Activated CD8-positive, alpha-beta memory T cell treated with anti-CD3 and anti-CD28 coated beads for 24 hours (primary cell): ENCODE measurements at places on chromosomes 4 and X.

GRCh38 chr4:155207534-155208257, 740 bp upstream of the NPY2R start:
- DNase-seq: no peak

DNA sequence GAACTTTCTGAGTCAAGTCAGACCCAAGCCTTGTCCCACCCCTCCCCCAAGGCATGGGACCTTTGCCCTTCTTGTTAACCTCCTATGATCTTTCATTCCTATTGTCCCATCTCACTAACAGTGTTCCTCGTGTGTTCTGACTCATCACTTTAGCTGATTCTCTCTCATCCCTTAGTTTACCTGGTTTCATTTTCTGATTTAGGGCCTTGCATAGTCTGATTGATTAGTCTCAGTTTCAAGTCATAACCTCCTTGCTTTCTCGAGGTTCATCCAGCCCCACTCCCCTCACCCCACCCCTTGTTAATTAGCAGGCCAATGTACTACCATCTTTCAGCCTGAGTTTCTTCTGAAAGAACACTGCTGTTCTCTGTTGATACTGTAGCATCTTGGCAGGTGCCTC, 517.4 kb downstream of the RPA4 start:
- no peak for DNase-seq

GRCh38 chrX:2498781-2499302, 1.9 kb downstream of the DHRSX start:
- DNase-seq: no peak

DNA sequence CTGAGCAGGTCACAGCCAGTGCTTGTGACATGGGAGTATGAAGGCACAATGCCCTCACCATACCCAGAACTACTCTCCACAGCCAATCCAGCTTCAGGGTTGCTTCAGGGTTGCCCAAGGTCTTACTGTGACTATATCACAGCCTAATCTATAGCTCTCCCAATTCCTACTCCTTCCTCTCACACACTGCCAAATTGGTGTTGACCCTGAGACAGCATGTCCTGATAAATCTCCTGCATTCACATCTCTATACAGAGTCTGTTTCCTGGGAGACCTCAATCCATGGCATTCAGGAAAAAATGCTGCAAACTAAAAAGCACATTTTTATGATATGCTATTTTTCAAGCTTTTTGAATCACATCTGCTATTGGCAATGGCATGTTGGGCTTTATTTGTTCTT, 456.7 kb downstream of the GRID2 start:
- DNase-seq: no peak

DNA sequence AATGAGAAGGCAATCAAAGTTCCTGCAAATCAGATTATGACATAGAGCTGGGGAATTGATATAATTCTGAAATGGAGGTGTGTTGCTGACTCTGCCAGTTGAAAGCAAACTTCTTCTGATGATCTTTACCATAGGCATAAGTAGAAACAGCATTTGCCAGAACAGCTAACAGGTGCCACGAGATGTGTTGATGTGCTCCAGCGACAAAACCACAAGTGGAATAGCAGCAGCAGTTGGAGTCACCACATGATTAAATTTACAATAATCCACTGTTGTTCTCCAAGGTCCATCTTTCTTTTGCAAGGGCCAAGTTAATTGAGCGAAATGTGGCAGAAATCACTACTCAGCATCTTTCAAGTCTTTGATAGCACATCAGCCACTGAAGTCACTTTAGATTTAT, 3.7 kb upstream of the OSTC start:
- DNase-seq: no peak

- DNase-seq: no peak
Observed at GRCh38 chrX:20596856-20597255, 330.1 kb upstream of the RPS6KA3 start.

DNA sequence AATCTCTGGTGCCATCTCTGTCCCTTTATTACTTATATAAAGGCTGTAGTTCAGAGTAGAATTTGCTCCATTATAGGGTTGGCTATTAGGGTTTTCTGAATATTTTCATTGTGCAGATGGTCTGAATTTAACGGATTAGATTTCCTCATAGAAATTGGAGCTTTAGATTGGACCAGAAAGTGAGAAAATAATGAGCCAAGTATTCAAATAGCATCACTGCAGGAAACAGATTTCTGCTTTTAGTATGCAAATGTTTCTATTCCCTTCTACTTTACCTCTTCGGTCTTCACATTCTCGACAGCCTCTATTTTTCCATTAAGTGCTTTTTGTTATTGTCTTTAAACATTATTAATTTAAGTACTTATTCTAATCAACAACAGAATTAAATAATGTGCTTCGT, 55.4 kb downstream of the TRIM2 start:
- DNase-seq: no peak

GRCh38 chr4:112147697-112148096, 2.4 kb downstream of the FAM241A start:
- no peak for DNase-seq

- DNase-seq: no peak
Observed at GRCh38 chr4:24003926-24004325, 114.1 kb upstream of the PPARGC1A start.

DNA sequence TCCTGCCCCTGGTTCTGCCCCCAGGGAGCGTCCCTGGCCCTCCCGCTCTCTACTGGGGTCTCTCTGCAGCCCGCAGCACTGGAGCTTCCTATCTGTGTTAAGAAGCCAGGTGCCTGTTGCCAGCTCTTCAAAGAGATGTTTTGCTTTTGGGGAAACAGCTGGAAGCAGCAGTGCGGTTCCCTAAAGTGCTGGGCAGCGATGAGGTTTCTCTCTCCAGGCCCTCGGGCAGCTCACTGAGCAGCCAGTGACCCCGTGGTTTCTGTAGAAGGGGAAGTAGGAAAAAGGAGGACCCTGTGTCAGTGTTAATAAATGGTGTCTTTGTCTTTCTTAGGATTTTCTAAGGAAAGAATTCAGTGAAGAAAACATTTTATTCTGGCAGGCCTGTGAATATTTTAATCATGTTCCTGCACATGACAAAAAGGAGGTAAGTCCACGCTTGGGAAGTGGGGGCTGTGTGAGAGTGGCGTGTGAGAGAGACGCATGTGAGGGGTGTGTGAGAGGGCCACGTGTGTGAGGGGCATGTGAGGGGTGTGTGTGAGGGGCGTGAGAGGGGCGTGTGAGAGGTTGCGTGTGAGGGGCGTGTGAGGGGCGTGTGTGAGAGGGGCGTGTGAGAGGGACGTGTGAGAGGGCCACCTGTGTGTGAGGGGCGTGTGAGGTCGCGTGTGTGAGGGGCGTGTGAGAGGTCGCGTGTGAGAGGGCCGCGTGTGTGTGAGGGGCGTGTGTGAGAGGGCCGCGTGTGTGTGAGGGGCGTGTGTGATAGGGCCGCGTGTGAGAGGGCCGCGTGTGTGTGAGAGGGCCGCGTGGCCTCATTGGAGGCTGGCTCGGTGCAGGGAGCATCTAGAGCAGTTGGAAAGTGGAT, 27.1 kb upstream of the HGFAC start:
- DNase-seq: no peak

DNA sequence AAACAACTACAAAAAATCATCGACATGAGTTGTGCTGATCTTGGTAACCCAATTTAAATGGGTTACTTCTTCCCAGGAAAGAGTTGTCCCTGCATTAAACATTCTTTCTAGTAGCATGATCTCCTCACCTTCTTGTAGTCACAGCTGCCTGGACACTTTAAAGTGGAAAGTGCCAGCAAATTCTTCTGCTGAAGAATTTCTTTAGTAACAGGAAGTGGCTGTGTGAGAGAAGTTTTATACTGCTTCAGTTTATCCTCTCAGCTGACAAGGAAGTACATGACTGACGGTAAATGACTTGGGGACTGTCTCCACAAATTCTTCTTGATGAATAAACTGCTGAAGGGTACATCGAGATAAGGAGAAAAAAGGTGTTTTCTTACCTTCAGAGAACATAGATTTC, 18.2 kb upstream of the TNIP3 start:
- no peak for DNase-seq

DNA sequence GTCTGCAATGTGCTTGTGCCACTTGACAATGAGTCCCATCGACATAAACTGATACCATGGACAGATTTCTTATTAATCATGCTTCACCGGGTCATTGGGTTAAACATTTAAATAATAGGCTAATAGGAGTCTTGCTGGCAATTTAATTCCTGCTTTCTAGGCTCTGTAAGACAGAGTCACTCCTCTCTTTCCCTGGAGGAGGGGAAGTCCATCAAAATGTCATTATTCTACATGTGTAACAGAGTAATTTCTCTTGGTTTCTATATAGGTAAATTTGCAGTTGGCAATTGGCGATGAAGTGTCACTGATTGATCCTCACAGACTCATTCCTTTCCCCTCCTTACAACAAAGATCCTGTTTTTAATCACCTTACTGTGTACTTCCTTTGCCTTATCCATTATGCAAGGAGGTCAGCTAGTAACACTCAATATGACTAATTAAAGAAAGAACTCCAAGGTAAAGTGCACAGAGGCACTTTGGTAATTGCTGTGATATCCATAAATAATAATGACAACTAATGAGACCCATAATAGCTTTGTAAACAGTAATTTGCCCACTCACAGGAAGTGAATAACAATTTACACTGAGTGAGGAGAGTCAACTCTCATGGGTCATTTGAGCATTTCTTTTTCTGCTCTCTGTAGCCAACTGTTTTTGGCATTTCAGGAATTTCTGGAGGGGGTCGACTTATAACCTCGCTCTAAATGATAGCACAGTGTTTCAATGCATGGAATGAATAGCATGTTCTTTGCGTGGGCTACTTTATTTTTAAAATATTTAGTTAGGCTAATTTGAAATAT, 184.0 kb downstream of the UGT8 start:
- no peak for DNase-seq

DNA sequence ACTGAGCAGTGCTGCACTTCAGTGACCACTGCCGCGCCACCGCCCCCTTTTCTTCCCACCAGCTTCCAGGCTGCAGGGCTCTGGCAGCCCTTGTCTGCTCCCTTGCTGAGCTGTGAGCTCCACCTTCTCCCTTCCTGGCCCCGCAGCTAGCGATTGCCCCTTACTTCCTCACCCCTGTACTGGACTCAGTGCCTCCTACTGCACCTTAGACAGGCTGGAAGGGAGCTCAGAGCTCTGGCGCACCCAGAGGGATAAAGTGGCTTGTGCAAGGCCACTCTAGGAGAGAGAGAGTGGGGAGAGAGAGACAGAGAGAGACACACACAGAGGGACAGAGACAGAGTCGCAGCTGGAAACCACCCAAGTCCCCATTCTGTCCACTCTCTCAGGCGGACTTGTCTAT, 6.0 kb downstream of the RASL11B start:
- DNase-seq: no peak

DNA sequence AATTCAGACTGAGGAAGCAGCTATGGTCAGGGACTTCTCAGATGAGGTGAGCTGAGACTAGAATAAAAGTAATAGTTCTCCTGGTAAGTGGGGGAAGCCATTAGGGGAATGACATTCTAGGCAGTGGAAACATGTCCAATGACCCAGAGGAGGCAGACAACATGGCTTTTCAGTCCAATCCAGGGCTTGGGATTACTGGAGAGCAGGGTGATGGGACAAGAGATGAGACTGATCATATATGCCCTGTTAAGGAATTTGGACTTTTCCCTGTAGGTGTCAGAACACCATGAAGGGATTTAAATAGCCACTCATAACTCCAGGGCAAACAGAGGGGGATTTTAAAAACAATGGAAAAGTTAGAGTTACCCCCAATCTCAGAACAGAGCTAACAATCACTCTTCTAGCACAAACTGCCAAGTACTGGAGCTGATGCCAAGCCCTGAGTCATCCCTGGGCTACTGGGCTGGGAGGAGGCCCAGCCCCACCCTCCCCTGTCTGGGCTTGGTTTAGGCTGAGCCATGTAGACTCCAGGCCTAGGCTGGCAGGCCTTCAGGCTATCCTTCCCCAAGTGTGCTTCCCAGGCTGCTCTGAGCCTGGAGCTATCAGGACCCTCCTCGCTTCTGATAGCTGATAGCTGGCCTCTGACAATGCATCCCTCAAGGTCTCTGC, 22.7 kb upstream of the MSN start:
- no peak for DNase-seq
